ENCODE measurements at places on chromosomes 7 and 10.

DNA sequence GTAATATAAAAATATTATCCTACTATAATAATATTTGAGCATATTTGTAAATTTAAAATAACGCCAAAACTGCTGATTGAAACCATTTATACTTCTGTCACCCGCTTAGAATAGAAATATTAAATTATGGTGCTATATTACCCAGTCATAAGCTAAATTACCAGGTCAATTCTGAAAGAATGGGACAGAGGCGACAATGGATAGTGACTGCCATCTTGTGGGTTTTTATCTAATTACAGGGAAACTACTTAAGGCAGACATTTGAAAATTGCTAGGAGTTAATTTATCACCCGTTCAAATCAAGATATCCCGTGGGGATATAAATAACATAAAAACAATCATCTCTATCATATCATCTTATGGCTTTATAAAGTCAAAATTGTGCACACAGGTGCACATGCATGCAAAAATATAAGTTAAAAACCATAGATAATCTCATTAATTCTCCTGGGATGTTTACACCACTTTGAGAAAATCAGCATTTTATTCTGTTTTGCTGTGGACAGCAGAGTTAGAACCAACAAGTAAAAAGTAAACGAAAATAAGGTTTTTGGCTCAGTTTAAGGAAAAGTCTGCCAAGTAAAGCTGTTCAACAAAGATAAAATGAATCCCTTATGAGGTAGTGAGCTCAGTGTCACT, 41.3 kb upstream of the HPSE2 start:
- DNase-seq, result no peak

- DNase-seq, result no peak
Observed at GRCh38 chr10:110643653-110644597, at the start of gene RBM20. RBM20 (plus strand) TSS chr10:110644336; CDS start chr10:110644455, 119 bp downstream.

DNA sequence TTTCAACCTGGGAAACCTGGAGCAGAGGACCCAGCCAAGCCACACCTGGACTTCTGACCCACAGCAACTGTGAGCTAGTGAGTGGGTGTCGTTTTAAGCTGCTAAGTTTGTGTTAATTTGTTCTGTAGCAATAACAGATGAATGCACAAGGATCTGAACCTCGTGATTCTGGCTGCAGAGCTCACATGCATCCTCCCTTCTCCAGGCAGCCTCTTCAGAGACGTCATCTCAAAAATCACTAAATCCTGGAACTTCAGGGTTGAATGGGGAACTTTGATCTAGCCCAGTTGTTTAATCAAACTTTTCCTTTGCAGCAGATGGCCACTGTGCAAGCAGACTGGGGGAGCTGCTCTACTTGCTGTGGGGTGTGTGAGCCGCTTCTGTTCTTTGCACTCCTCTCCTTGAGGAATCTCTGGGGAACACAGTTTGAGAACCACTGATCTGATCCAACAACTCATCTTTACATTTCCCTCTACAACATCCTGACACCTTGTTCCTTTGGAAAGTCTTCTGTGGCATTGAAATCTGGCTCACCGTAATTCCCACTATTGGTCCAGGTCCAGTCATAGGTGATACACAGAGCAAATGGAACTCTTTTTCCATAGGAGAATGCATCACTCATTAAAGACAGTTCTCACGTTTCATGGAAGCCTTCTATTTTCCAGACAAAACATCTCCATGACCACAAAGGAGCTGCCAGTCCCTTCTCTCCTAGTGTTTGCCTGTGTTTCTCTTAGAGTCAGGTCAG, 90.3 kb downstream of the CHN2 start:
- DNase-seq, result no peak

GRCh38 chr10:89646889-89647657, 2.0 kb upstream of the PANK1 start:
- no peak for DNase-seq

GRCh38 chr7:45048748-45049147, 40.0 kb downstream of the NACAD start:
- no peak for DNase-seq

GRCh38 chr10:32054094-32054493, 2.1 kb downstream of the KIF5B start:
- no peak for DNase-seq

DNA sequence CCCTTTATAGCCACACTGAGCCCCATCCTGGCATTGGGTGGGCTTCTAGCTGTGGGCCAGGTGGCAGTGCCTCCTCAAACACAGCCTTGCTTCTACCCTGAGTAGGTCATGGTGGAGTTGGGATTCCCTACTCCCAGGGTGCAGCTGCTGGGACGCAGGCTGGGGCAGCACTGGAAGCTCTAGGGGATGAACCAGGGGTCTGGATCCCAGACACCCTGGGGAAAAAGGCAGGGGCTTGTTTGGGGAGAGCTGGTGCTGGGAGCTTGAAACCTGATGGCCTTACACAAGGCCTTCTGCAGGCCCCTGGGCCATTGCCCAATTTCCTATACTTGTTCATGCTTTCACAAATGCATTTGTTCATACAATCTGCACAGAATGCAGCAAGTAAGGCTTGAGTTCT, 103.7 kb upstream of the CTBP2 start:
- DNase-seq, result no peak

DNA sequence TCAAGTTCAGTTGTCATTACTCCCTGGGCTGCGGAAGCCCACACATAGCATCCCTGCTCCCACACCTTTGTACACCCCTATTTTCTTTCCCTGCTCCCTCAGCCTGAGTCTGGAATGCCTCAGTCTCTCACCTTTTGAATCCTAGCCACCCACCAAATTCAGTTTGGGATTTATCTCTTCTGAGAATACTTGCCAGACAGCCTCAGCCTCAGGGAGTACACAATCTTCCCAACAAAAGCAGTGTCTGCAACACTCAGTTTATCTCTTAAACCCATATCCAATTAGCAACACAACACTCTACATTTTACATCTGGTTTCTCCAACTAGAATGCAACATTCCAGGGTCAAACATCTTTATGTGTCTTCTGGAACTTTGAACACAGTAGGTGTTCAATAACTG, 190.2 kb downstream of the GPAM start:
- no peak for DNase-seq

Measured in effector CD4-positive, alpha-beta T cell (primary cell).